ENCODE measurements at places on chromosomes 2 and 18.

- peak; percentile 24 for DNase-seq
Measured at GRCh38 chr2:165238295-165238694, 919 bp upstream of the SCN2A start.

DNA sequence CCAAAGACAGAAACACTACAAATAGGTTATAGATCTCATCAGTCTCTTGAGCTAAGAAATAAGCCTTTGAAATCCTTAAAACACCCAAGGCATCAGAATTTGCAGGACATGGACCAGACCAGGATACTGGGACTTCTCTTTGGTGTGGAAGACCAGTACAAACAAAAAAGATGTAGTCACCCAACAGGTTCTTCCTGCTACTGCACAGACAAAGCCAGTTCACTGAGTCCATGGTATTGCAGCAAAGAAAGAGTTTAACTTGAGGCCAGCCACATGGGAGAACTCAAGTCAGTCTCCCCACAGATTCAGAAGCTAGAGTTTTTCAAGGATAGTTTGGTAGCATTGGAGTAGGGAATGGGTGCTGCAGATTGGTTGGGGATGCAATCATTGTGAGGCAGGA, 169.6 kb upstream of the NDUFV2 start:
- DNase-seq = no peak

- DNase-seq = no peak
Measured at GRCh38 chr2:143674051-143674450, 544.8 kb downstream of the ARHGAP15 start.

DNA sequence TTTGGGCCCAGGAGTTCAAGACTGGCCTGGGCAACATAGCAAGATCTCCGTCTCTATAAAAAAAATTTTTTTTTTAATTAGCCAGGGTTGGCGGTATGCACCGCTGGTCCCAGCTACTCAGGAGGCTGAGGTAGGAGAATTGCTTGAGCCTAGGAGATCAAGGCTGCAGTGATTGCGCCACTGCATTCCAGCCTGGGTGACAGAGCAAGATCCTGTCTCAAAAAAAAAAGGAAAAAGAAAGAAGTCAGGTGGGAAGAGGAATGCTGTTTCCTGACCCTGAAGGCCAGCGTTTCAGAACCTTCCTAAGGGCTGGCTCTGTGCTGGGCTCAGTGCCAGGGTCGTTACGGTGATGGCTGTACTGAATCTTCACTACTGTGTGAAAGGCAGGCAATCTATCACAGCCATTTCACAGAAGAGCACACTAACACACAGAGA, 35.0 kb upstream of the AGAP1 start:
- peak; percentile 50 for DNase-seq

DNA sequence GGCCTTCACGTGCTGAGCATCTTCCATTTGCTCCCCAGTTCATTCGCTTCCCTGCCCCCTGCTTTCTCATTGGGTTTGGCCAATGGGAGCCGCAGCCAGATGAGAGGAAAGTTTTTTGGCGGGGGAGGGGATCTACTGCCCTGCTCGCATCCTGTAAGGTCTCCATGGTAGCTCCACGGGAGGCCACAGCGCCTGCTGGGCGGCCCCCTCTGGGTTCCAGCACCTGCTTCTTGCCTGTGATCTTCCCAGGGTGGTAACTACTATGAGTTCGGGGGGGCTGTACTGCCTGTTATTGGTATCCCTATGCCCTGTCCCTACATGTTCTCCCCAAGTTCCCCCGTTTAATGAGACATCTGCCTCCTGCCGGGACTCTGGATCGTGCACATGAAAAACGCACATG, 57.2 kb downstream of the INPP5D start:
- no peak for DNase-seq

DNA sequence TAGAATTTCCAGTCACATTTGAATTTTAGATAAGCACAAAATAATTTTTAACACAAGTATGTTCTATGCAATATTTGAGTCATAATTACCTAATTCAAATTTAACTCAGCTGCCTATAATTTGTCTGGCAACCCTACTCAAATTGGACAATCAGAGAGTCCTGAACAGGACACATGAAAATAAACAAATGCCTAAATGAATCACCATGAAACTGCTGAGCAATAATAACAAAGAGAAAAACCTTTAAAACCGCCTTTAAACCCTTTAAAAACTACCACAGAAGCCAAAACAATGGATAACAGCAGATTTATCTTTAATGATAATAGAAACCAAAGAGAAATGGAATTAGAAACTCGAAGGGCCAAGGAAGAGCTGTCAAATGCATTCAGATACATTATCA, 39.5 kb downstream of the ARL4C start:
- no peak for DNase-seq

DNA sequence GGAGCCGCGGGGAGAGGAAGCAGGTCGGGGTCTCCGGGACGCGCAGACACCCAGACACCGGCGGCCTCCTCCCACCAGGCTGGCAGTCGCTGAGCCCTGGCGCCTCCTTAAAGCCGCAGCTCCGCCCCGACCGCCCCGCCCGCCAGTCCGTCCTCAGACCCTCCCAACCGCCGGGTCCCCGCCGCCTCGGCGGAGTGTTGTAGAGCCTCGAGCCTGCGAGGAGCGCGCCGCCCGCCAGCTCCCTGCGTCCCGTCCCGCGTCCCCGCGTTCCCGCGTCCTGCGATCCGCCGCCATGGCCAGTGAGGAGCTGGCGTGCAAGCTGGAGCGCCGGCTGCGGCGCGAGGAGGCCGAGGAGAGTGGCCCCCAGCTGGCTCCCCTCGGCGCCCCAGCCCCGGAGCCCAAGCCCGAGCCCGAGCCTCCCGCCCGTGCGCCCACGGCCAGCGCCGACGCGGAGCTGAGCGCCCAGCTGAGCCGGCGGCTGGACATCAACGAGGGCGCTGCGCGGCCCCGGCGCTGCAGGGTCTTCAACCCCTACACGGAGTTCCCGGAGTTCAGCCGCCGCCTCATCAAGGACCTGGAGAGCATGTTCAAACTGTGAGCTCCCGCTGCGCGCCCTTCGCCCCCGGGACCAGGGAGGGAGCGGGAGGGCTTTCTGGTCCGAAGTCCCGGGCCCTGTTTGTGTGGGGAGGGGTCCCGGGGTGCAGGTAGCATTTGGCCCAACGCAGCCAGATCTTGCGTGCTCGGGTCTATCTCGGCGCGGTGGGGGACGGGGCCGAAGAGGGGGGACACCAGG, at the start of gene EFHD1:
TSS of gene EFHD1 (plus strand) at position 192 of the 793 bp plus-strand sequence. CDS start at position 293, 101 bp downstream.
- peak; percentile 33 for DNase-seq

DNA sequence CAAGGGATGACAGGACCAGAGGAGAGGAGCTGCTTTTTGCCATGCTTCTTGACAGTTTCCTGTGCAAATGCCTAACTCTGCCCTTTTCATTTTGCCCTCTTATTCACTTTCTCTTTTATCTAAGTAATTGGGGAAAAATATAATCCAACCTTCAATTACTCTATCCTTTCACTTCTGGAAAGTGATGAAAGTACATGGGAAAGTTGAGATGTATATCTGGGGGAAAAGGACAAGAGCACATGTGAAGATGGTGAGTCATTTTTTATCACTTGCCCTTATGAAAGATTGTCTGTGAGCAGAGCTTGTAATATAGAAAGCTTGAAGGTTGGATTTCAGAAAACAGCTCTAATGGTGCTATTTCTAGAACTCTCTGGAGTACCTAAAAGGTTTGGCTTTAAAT, 1070.7 kb downstream of the CNTNAP5 start:
- no peak for DNase-seq

DNA sequence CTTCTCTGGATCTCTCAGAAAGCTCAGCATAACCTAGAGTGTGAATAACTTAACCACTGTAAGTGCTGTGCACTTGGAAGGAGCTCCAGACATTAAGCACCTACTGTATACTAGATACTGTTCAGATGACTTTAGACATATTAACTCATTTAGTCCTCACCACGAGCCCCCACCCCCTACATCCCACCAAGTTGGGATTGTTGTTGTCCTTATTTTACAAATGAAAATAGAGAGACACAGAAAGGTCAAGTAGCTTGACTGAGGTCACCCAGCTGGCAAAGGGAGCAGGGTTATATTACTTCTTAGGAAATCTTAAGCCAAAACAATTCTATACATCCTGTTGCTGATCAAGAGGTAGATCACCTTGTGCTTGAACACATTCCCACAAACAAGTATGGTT, 234.2 kb upstream of the SMAD2 start:
- DNase-seq = no peak

DNA sequence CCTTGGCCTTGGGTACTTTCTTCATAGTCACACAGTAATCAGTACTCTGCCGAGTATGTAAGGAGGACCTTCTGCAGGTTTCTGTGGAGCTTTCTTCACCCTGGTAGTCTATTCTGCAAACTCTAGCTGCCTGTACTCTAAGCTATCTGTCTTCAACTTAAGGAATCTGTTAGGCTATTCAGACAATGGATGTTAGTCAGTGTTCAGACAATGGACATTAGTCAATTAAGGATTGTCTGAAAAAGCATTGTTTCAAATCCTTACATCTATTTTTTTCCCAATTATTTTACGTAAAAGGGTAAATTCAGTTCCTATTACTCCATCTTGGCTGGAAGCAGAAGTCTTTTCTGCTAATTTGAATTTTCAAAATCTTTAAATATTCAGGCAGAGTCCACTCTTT, 75.7 kb downstream of the WDR7 start:
- DNase-seq = no peak

GRCh38 chr18:668260-668659, 10.8 kb downstream of the TYMS start:
- DNase-seq = no peak

DNA sequence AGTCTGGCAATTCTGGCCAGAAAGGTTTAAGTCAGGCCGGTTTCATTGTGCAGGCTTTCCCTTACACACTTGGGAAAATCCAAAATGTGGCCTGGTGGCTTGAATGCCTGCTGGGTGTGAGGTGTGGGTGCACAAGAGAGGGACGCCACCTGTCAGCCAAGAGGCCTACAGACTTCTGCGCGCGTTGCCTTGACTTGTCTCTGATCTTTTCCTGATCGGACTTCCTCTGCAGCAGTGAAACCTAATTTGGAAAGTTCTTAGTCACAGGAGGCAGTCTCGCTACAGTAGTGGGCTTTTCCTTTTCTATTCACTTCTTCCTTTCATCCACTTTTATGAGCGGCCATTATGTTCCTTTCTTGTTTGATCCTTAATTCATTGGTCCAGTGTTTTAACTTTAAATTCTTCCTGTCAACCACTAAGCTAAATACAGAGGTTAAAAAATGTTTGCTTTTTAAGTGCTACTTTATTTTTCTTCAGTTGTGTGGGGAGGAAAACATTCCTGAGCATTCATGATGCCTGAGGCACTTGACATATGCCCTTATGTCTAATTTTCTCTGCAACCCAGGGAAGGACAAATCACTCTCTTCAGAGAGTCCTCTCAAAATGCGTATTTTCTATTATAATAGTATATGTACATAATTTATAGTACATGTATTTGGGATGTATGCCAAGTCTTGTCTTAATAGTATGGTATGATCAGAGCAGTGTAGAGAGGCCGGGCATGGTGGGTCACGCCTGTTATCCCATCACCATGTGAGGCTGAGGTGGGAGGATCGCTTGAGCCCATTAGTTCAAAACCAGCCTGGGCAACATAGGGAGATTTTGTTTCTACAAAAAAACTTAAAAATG, 128.9 kb downstream of the WDSUB1 start:
- no peak for DNase-seq

DNA sequence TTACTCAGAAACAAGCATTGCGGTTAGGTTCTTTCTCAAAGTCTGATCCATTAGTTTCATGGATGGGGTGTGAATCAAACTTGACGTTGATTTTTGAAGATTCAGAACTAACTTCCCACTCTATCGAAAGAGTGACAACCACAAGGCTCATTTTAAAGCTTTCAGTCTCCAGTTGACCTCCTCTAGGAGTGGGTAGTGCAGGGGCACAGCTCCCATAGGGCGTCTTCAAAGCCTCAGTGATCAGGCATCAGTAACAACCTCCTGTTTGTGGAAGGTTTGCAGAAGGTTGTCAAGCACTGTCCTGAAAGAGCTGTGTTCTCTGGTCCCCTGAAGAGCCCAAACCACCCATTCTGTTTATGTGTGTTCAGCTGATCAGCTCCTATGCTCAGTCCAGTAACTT, 10.2 kb downstream of the MTCL1 start:
- DNase-seq = no peak

DNA sequence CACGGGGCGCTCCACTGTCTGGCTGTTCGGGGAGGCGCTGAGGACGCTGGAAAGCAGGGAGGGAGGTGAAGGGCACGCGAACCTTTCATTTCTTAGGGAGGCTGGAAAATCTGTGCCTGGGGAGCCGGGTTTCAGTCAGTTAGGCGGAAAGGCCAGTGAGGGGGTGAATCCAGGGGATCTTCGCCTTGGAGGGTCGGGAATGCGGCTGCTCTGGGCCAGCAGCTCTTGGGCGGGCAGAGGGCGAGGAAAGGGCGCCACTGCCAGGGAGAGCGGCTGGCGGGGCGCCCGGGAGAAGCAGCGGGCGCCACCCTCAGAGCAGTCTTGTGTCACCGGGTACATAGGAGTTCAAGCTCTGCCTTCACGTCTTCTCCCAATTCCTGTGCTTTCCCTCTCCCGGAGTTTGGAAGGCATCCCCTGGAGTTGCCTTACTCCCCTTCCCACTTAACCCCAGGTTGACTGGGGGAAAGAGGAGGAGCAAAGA, 1.4 kb downstream of the CCDC85A start:
- peak; percentile 42 for DNase-seq

- DNase-seq = no peak
Measured at GRCh38 chr2:238956676-238957075, 108.8 kb downstream of the TWIST2 start.

DNA sequence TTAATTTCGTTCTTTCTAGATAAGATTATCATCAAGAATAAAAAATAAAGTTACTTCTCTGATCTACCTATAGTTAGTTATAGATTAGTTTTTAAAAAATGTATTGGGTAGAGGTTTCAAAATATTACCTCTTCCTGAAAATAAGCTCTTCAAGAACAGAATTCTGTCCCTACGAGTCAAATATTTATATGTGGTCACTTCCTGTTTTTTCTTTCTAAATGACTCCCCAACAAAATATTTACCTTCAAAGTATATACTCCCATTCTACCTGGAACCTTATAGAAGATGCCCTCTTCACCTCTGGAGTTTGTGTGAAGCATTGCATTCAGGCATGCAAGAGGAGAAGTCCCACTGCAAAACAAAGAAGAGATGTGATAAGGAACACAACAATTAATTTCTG, 72.3 kb downstream of the ASXL2 start:
- no peak for DNase-seq

- no peak for DNase-seq
Measured at GRCh38 chr2:58261209-58261608, 20.1 kb upstream of the FANCL start.

DNA sequence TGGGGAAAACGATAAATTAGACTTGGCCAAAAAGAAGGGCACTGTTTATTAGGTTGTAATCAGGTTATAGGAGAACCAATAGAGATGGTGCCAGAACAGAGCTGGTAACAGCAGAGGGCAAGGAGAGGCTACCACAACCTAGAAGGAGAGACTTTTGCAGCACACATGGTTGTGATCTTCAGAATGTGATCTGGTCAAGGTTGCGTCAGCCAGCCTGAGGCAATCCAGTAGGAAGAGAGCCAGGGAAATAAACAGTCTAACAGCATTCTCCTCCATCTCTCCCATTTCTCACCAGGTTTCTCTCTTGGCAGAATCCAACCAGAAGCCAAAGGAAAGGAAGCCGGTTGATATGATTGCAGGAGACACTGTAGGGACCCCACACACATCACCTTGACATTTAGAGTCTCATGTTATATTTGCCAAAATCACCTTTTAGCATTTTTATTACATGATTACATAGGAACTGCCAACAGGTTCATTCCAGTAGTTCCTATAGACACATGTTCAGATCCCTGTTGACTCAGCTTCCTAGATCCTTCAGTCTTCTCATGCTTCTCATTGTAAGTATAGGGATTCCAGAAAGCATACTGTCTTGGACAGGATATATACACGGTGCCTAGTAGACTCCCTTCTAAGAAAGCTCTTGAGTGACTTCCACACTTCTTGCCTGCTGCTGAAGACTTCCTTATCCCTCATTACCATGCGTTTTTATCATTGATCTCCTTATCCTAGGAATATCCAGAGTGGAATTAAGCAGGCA, 17.6 kb upstream of the SPATS2L start:
- DNase-seq = peak; percentile 95
